ENCODE measurements at places on chromosomes 2 and 18.
A peak's percentile ranks its signal among the peaks of the same experiment; 100 is the strongest.

- peak; percentile 58 for DNase-seq
Observed at GRCh38 chr2:186546846-186547245, 43.0 kb upstream of the ITGAV start.

DNA sequence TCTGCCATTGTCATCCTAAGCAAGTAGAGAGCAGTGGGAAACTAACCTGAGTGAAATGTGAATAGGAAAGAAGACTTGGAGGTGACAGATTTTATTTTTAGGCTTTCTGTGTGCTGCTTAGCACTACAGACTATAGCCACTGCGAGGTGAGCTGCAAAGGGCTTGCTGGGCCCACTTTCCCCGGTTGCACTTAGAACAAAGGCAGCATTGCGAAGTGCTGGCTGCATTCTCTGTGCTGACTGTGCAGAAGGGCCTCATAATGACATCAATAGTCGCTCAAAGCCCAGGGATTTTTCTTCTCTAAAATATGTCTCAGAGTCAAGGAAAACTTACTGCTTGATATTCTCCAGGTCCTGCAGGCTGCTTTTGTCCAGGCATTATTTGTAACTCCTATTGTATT, 592.1 kb downstream of the TDRD15 start:
- DNase-seq, result no peak

- no peak for DNase-seq
Observed at GRCh38 chr2:5742126-5742525, 49.9 kb downstream of the SOX11 start.

DNA sequence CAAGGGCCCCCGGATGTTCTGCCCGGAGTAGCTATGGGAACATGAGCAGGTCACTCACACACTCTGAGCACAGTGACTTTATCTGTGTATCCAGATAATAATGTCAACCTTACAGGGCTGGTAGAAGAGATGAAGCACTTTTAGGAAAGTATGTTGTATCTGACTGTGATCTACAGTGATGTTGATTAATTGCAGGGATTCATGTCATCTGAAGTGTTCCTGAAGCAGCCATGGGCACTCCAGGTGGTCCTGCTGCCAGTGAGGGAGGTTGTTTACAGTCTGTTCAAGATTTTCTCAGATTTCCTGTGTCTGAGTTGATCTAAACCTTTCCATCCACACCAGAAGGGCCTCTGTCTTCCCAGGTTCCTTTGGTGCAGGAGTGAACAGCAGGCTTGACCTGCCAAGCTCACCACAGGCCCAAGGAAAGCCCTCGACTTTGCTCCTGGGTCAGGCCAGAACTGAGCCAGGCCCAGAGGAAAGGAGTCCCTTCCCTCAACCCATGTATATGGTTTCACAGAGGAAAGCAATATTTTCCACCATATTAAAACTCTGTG, 28.0 kb downstream of the KIAA2012 start:
- no peak for DNase-seq

GRCh38 chr2:31140151-31140550, 1.9 kb upstream of the GALNT14 start:
- DNase-seq, result no peak

DNA sequence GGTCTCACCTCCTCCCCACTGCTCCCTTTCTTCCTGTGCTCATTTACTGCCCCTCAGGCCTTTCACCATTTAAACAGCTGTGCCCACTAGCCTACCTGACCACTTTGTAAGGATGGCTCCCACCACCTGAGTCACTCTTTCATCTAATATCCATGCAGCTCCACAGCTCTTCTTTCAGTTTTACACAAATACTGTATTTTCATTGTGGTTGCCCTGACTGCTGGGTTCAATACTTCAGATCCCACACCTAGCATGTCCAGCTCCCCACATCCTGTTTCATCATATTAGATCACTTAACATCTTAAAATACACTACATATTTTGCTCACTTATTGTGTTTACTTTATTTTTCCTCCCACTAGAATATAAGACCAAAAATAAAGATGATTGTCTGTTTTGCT, 1110.6 kb downstream of the TSN start:
- DNase-seq, result no peak

DNA sequence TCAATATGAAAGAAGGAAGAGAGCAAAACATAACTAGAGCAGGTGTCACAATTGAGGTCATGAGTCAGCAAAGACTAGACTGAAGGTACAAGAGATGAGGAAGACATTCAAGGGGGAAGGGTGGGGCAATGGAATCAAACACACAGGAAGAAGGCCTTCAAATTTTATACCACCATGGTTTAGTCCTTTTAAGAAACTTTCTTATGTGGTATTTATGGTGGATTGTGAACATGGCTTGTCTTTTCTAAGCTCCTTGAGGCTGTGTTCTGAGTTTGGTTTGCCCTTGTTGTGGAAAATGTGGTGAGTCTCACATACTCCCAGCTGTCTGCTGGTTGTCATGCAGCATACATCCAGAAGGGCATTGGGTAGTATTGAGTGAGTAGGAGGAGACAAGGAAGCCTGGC, 62.1 kb downstream of the NABP1 start:
- DNase-seq, result no peak

DNA sequence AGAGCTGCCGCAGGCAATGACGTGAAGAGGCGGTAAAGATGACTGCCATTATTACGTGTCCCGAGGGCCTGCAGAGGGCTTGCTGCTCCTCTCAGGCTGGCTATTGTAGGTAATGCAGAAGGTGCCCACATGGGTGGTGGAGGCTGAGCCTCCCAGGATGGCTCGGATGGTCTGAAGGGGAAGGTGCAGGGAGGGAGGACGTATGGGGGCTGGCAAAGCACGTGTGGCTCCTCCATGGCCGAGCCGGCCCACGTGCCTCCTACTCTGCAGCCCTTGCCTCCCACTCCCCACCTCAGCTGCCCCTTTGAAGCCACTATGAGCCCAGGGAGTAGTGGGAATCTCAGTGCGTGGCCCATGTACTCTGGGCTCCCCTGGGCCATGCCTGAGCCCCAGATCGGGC, 48.9 kb downstream of the EDAR start:
- no peak for DNase-seq

DNA sequence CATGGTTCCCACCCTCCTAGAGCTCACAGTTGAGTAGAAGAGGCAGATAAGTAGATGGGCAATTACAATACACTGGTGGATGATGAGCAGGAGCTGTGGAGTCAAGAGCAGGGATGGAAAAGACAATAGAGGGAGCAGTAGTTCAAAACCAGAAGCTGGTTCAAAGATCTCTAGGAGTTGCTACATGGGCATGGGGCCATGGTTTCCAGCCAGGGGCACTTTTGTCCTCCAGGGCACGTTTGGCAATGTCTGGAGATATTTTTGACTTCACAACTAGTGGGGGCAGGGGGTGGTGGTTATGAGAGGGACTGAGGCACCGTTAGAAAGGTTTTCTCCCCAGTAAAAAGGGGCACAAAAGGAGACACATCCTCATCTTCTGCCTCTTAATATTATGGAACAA, 236.0 kb downstream of the DYSF start:
- DNase-seq, result no peak

DNA sequence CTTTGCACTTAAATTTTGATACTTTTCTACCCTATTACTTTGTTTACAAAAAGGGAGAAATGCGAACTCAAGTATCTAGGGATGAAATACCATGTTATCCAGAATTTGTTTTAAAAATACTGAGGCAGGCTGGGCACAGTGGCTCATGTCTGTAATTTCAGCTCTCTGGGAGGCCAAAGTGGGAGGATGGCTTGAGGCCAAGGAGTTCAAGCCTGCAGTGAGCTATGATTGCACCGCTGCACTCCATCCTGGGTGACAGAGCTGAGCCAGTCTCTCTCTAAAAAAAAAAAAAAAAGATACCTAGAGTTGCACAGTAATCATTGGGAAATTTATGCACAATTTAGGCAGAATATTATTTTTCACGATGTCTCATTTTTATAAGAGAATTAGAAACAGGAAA, 12.4 kb upstream of the VAPA start:
- DNase-seq, result peak; percentile 50

- no peak for DNase-seq
Observed at GRCh38 chr2:205984381-205984780, 101.6 kb downstream of the INO80D start.

- no peak for DNase-seq
Observed at GRCh38 chr2:141103216-141103615, 1027.6 kb downstream of the LRP1B start.

- DNase-seq, result peak; percentile 43
Observed at GRCh38 chr18:75923169-75923568, 495.7 kb upstream of the SMIM21 start.

DNA sequence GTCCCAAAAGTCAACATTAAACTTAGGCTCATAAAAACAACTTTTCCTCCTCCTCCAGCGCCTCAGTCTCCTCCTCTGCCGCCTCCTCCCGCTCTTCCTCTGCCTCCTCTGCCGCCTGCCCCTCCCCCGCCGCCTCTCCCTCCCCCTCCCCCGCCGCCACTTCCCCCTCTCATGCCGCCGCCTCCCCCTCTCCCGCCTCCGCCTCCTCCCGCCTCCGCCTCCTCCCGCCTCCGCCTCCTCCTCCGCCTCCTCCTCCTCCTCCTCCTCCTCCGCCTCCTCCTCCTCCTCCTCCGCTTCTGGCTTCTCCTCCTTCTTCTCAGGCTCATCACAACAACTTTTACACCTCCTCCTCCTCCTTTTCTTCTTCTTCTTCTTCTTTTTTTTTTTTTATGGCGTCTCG, 599.9 kb downstream of the TMEM182 start:
- DNase-seq, result no peak

- DNase-seq, result peak; percentile 89
Observed at GRCh38 chr2:213238753-213239495, 45.3 kb upstream of the SPAG16 start.

DNA sequence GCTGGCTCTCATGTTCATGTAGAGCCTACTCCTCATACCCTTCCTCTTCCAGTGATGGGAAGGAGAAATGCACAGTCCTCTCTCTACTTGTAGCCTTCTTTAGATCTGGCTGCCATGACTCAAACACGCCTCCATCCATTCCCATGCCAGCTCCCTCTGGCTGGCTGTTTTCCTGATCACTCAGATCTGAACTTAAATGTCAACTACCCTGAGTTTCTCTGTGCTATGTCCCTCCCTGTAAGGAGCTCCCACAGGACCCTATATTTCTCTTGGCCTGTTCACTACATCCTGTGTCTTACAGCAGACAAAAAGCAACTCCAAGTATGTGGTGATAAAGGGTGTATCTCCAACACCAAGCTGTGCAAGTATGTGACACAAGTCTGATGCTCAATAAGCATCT, 152.4 kb downstream of the TCF4 start:
- DNase-seq, result no peak

DNA sequence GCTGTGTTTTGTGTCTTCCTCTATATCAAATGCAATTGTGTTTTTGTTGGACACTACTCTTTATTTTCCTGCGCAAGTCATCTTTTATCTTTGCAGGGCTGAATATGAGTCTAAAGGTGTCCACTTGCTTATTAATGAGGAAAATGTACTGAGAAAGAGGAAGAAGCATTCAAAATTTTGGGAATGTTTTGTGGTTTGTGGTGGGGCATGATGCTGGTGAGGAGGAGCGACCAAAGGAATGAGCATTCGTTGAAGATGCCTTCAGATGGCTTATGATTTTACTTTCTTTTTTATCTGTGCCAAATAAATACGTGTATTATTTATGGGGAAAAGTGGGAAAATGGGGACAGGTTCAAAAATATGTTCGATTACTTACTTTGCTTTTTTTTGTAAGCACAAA, 63.9 kb upstream of the SMIM21 start:
- DNase-seq, result no peak

DNA sequence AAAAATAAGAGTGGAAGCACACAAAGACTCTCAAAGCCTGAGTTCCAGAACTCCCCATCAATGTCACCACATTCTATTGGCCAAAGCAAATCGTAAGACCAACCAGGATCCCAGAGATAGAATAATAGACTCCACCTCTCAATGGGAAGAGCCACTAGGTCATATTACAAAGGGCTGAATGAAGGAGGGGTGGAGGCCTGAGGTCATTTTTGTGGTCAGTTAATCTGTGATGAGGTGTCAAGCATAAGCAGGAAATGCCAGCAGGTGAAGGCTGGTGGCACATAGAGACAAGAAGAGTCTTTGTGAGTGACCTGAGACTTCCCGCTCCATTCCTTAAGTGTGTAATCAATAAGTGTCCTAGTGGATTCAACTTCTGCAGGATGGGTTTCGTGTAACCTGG, 144.3 kb downstream of the TFCP2L1 start:
- DNase-seq, result no peak

DNA sequence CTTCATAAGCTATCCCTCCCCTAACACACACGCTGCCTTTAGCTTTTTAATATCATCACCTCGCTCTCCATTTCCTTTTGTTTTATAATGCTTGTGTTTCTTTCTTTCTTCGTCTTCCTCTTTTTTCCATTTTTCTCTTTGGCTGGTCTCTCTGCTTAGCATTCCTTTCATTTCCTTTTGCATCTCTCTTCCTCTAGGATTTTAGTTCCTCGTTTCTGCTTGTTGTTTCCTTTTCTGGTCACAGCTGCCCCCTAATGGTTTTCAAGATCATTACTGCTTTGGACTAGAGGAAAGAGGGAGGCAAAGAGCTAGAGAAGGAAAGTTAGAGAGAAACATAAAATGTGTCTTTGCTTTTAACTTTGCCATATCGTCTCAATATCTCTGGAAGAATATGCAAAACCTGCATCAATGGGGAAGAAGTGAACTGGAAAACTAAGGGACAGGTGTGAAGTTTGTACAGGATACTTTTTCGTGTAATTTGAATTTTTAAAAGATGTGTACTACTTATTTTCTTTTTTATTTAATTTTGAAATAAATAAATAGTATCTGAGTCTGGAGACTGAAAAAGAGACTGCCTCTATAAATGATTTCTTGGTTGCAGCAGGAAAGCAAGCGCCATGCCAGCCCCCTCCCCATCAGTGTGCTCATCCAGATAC, 6.3 kb upstream of the NRP2 start:
- peak; percentile 65 for DNase-seq

DNA sequence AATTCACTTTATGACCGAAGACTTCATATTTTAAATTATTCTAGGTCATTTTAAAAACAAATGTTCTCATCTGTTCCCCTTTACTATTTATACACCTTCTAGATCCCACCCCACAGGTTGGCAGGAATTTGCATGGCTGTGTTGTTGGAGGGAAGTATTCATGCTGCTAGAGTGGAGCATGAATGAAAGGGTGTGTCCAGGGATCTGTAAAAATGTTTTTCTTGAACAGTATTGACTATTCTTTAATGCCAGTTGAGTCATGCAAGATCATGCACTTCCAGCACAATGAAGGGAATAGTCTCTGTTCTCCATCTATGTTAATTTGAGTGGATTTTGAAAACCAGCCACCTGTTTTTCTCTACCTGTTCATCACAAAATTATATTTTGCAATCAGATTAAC, 52.0 kb upstream of the COL3A1 start:
- no peak for DNase-seq

GRCh38 chr2:39620067-39620466, 45.6 kb upstream of the TMEM178A start:
- DNase-seq, result peak; percentile 65

DNA sequence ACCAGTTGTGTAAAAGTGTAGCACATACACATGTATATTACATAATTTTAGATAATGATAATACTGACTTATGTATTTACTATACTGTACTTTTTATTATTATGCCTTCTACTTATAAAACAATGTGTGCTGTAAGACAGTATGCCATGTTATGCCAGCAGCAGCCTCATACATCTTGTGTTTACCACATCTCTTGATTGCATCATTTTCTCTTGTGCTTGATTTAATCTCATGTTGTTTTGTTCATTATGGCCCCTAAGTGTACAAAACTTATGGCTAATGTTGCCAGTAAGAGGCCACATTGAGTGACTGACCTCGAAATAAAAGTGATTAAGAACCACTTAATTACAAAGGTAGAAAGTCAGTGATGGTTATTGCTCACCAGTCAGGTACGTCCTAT, 128.0 kb upstream of the SP5 start:
- DNase-seq, result peak; percentile 50

All from fibroblast of gingiva (primary cell).